Upper lobe of left lung (tissue), 6 donors: ENCODE measurements at places on chromosomes 6 and 20. TPM values are rescaled to one million over a fixed set of nuclear protein-coding genes. Genes with fewer than 3 reads are reported as not detected.

HAO1 gene
- not detected for total RNA-seq

ARMH2 gene
- total RNA-seq, result 2.4 TPM

ZBTB24 gene
- 10.5 TPM for total RNA-seq

COL19A1 gene
- total RNA-seq, result 1.0 TPM

RIN2 gene
- total RNA-seq, result 123 TPM

FAM83C gene
- not detected for total RNA-seq

SMOC2 gene
- 2.6 TPM for total RNA-seq

ZSCAN23 gene
- total RNA-seq, result 3.5 TPM

TRPC4AP gene
- 77.6 TPM for total RNA-seq

- DNase-seq, result no peak
These were observed 18.7 kb upstream of the COL10A1 start for GRCh38 chr6:116144605-116145004.

DNA sequence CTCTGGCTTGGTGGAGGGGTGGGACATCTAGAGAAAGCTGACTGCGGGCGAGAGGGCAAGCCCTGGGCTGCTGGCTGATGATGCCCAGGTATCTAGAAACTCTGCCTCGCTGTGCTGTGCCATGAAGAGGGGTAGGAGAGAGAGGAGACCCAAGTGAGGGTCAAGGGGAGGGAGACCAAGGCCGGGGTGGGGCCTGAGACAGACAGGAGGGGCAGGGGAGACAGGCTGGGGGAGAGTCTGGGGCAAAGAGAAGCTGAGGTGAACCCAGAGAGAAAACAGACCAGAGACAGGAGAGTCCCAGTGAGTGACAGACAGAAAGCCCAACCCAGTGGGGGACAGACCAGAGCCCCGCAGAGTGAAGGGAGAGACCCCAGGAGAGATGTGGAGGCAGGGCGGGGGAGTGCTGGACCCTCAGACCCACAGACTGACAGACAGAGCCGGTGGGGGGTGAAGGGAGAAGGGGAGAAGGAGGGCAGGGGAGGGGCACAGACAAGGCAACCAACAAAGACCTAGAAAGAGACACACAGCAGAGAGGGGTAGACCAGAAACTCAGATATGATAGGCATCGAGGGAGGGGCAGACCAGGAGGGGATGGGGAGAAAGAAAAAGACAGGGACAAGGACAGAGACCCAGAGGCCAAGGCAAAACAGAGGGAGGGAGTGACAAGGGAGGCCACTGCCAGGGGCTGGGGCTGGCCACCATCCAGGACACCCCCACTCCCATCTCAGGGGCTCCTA, 5.9 kb downstream of the TEAD3 start:
- no peak for DNase-seq

DNA sequence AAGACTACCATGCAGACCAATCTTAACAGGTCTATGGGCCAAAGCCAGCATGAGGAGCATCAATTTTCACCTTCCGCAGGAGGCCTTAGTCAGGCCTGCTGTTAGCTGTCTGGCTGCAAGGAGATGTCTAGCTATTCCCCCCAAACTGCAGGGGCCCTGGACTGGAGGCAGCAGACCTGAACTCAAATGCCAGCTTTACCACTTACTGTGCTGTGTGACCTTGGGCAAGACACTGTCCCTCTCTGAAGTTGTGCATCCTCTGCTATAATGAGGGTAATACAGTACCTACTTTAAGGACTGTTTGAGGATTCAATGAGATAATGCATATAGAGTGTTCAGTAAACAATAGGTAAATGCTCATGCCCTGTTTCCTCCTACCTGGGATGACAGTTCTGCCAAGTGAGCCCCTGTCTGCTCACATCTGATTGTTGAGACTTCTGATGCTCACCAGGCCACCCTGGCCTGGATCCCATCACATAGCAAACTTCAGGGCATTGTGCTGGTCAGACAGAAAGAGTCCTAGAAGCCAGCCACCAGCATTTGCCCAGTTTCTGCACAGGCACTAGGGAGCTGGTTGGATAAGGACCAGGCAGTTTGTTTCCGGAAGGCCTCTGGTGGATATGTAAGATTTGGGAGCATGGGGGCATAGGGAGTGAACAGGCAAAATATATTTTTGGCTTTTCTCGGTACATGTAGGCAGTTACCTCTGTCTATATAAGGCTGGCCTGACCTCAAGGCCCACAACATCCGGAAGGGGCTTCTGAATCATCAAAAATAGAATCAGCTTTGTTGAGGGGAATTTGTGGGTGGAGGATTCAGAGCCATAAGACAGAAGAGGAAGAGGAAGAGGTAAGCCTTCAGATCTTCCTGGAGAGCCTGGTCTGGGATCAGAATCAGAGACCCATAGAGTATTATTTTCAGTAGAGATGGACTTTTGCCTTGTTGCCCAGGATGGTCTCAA, 2.3 kb upstream of the OCSTAMP start:
- no peak for DNase-seq

GRCh38 chr20:5160882-5161281, 34.1 kb downstream of the CDS2 start:
- no peak for DNase-seq

GRCh38 chr20:6705926-6706548, 61.4 kb upstream of the BMP2 start:
- DNase-seq, result no peak

GRCh38 chr6:117573006-117573680, 29.2 kb downstream of the GOPC start:
- no peak for DNase-seq

DNA sequence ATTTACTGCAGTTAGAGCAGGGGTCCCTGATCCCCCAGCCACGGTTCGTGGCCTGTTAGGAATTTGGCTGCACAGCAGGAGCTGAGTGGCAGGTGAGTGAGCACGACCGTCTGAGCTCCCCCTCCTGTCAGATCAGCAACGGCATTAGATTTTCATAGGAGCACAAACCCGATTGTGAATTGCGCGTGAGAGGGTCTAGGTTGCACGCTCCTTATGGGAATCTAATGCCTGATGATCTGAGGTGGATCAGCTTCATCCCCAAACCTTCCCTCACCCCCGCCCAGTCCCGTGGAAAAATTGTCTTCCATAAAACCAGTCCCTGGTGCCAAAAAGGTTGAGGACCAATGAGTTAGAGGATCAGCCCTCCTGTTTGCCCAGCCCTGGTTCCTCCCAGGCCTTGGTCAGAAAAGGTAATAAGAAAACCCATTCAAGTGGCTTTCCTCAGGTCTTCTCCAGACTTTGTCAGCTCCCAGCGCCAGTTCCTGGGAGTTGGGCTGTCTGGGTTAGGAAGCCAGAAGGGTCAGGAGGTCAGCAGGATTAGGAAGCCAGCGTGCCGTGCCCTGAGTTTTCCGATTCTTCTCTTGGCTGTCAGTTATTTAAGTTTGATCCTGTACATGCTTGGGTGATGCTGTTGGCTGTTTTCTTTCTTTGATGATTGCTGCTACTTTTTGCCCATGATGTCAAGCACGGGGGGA, 139.9 kb upstream of the PMEPA1 start:
- DNase-seq, result peak; percentile 12

- no peak for DNase-seq
These were observed 126.8 kb downstream of the FOXC1 start for GRCh38 chr6:1736346-1737105.

DNA sequence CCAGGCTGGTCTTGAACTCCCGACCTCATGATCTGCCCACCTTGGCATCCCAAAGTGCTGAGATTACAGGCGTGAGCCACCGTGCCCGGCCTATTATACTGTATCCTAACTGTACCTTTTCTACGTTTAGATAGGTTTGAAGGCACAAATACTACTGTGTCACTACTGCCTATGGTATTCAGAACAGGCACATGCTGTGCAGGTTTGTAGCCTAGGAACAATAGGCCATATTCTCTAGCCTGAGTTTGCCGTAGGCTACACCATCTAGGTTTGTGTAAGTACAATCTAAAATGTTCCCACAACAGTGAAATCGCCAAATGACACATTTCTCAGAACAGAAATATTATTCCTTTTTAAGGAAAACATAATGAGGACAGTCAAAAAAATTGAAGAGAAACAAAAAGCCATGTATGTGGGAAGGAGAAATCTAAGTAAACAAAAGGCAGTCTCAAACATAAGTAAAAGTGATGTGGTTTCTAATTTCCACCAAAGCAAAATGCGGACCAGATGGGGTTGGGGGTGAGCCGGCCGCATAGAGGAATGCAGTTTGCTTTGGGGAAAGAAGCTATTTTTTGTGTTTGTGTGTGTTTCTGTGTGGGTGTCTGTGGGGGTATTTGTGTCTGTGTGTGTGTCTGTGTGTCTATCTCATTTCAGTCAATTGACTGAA, 192.6 kb upstream of the SALL4 start:
- DNase-seq, result no peak

GRCh38 chr20:59335377-59335776, 35.0 kb downstream of the EDN3 start:
- no peak for DNase-seq

DNA sequence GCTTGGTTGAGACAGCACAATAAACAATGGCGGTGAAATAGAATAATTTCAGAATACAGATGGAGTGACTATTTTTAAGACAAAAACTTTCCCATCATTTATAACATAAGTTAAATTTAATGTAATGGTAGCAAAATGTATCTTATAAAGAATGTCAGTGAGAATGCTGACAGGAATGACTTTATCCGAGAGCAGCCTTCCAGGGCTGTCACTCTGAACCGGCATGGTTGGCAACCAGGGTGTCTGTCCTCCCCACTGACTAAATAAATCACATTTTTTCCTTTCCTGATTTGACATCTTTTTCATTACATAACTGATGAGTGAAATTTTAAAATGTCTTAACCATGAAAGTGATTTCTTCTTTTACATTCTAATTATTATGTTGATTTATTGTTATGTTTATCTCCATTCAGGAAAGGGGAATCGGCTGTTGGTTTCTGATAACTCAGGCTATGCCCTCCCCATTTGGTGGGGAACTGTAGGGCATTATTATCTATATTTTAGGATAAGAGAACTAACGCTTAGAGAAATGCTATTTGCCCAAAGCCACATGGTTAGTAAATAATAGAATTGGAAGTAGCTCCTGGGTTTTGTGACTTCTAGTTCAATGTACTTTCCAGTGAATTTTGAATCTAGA, 109.2 kb upstream of the OGFRL1 start:
- no peak for DNase-seq

GRCh38 chr6:21138336-21139069, 455.0 kb upstream of the SOX4 start:
- no peak for DNase-seq

GRCh38 chr20:43716123-43716522, 10.7 kb downstream of the GTSF1L start:
- no peak for DNase-seq

DNA sequence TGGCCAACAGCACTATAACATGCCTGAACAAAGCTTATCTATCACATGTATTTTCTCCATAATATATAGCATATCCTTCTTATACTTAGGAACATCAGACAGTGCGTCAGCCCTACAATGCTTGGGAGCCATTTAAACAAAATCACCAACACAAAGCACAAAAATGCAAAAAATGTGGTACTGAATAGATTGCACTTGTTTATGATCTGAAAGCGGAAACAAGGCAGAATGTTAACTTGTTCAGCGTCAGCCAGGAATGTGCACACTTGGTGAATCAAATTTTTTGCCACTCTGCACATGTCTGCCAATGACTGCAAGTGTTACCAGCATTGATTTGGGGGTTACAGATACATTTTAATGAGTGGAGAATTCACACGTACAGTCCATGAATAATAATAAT, 14.8 kb downstream of the SLC35A1 start:
- no peak for DNase-seq

GRCh38 chr20:23232679-23233308, 117.8 kb upstream of the NXT1 start:
- no peak for DNase-seq

DNA sequence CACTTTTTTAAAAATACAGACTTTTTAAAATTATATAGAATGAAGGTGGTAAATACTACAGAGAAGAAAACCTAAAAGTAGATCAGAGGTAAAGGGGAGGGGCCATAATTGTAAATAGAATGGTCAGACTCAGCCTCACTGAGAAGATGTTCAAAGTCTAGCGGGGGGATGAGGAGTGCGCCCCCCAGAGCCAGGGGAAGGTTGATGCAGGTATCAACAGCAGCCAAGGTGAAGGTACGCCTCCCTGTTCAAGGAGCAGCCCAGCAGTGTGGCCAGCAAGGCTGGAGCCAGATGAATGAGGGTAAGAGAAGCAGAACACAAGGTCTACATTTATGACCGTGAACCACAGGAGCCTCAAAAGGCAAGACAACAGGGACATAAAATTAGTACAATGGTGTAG, 204.1 kb downstream of the PTPRT start:
- no peak for DNase-seq

- DNase-seq, result no peak
These were observed 5.4 kb upstream of the IER3 start for GRCh38 chr6:30749554-30750378.

DNA sequence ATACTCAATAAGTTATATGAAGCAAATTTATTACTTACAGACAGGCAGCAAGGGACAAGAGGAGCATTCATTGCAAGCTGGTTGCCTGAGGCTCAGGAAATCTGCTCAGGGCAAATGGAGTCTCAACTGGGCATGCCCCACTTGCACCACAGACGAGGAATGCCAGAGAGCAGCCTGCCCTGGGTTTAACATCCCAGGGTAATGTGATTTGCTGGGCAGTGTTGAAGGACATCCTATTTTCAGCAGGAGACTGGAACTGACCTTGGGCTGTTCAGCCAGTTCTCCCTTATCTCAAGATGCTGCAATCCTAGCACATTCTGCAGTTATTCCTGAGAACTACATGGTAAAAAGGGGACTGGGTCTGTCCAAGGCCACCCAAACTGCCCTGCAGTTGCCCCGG, 3.8 kb upstream of the ENTPD6 start:
- DNase-seq, result no peak

DNA sequence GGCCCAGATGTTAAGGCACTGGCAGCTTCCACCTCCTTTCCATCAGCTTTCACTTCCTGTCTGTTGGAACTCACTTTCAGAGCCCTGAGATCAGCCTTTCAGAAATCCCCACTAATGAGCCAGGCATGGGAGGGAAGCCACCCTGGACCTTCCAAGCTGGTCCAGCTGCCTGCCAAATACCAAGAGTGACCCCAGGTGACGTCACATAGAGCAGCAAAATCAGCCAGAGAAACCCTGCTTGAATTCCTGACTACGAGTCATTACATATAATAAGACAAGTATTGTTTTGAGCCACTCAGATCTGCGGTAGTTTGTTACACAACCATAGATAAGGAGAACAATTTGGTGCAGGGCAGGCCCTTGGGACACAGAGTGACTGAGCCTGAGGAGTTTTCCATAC, 556.0 kb upstream of the JAG1 start:
- peak; percentile 42 for DNase-seq
